ENCODE measurements at places on chromosomes 3 and 15.

DNA sequence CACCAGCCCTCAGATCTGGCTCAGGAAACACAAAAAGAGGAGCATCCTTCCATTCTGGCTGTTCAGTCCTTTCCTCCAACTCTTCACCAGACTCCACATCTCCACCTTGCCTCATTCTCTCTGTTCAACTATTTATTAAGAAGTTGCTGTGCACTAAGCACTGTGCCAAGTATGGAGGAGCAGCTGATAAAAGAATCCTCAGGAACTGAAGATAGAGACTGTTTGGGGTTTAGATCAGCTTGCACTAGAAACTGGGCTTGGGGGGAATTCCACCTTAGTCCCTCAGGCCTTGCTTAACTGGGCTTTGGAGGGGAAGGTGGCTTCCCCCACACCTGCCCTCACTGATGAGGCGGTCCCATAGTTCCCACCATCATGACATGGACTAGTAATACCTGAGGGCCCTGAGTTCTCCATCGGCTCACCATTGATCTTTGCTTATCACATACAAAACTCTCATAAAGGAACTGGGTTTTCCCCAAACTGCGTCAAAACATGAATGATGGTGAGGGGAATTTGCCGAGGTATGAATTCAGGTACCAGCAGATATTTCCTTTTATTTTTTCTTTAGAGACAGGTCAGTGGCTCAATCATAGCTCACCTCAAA lies 1.7 kb upstream of the CCR8 start:
- peak; percentile 89 for DNase-seq

GRCh38 chr3:42853739-42854302 lies 21.9 kb downstream of the CYP8B1 start:
- no peak for DNase-seq

DNA sequence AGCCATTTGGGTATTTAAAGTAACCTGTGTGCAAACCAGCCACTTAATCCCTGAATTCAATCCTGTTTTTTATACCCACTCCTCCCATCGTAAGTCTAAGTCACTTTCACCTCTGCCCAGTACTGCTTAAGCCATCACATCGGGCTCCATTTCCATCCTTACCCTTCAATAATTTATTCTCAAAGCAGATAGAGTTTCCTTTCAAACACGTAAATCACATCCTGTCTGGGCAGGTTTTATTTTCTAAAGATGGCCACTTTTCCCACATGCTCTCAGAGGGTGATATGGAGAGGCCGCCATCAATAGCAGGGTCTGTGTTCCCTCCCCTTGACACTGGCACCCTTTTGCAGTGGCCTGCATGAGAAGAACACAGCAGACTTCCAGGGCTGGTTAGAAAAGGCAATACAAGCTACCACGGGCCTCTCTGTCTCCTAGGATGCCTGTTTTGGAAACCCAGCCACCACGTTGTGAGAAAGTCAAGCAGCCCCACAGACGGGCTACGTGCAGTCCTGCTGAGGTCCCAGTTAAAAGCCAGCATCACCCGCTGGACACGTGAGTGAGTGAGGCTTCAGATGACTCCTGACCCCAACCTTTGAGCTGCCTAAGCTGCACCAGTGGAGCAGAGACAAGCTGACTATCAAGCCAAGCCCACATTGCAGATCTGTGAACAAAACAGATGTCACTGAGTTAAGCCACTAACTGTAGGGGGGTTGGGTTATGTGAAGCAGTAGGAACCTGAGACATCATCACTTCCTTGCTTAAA lies 241.8 kb upstream of the SLCO3A1 start:
- no peak for DNase-seq

GRCh38 chr3:73603762-73604171 lies 21.0 kb downstream of the PDZRN3 start:
- no peak for DNase-seq

DNA sequence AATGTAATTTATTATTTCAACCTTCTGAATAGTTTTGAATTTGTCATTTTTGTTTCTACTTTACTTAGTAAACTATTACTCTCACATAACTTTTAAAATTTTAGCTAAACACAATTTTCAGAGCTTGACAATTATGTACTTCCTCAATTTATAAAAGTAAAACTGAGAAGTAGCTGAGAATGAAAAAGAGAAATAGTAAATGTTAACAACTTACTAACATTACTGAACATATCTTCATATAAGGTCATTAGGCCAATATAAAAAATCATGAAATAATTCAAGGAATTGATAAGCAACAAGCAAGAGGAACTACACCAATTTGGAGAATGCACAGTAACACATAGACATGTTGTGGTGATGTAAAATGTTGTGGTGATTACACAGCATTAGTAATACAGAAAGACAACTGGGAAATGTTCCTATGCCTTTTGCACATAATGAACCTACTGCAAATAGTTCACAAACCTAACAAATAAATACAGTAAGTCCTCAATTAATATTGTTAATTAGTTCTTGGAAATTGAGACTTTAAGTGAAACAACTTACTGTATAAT lies 137.9 kb downstream of the CBLB start:
- DNase-seq = no peak

DNA sequence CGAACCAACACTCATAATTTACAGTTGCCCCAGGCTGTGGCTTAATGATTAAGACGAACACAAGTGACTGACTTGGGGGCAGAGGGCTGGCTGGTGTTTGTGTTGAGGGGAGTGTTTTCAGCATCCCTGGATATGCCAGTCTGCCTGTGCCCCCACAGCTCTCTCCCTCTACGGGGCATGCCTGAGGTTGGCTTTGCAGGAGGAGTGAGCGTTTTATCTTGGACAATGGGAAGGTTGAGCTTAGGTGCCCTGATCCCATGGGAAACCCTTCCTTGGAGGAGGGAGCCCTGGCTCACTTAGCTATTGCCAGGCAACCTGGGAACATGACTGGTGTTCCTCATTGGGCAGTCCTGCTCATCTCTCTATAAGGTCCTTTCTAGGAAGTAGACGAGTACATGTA lies 17.6 kb downstream of the FAM107A start:
- no peak for DNase-seq

DNA sequence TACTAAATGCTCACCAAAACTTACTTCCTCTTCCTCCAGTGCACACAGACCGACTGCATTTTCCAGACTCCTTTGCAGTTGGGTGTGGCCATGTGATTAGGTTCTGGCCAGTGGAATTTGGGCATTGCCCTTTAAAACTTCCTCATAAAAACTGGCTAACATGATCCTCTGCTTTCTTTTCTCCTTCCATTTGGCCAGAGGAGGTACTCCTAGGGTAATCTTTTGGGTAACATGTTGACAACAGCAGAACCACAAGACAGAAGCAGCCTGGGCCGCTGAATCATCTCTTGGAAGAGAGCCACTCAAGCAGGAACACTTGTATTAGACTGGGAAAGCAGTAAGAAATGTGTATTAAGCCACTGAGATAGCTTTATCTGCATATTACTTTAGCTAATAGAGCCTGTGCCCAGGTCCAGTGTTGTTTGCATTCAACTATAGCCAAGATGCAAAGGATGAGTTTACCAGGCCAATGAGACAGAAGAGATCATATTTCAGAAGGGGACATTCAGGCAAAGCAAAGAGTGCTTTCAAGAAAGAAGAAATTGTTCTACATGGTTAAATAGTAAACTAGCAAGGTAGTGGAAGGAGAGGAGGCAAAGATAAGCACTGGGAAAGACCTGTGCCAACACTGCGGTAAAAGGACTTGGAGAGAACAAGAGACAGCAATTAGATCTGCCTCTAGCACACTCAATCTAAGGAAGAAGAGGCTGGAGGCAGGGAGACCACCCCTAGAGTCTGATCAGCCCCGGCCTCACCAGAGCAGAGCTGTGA lies 79.8 kb downstream of the PLCH1 start:
- no peak for DNase-seq

DNA sequence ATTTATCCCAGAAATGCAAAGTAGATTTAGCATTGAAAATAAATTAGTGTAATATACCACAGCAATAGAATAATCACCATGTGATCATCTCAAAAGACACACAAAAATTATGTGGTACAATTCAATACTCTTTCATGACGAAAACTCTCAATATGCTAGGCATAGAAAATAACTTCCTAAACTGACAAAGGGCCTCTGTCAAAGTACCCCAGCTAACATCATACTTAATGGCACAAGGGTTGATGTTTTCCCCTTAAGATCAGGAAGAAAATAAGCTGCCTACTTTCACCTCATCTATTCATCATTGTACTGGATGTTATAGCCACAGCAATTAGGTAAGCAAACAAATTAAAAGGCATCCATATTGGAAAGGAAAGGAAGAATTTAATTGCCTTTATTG lies 22.7 kb upstream of the NIPA2 start:
- no peak for DNase-seq

GRCh38 chr15:45777781-45778180 lies 143.0 kb downstream of the SQOR start:
- DNase-seq = no peak
